ENCODE measurements at places on chromosomes 13 and 19.
A peak's percentile ranks its signal among the peaks of the same experiment; 100 is the strongest.

DNA sequence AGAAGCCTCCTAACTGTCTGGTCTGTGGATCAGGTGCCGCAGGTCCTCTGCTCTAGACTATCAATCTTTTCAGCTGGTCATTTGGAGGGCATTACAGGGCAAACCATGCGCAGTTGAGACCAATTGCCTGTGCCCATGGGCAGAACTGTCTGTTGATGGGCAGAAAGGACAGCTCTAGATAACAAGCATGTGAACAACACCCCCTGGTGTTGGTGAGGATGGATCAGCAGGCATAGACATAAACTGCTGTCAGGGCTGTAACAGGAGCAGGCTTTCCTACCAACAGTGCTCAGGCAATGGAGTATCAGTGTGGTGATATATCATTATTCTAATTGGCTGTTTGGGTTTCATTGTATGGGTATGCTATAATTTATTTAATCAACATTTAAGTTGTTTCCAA lies 104.7 kb upstream of the KL start:
- H3K4me3 ChIP-seq: no peak overlapping the region
- H3K4me1 ChIP-seq: peaks cover 23% of the 10 kb centered on the region
- peak; percentile 16 for DNase-seq
- no peak overlapping the region for H3K27ac ChIP-seq
- H3K27me3 ChIP-seq: no peaks in the 10 kb centered on the region
- H3K36me3 ChIP-seq: peaks cover 16% of the 10 kb centered on the region

DNA sequence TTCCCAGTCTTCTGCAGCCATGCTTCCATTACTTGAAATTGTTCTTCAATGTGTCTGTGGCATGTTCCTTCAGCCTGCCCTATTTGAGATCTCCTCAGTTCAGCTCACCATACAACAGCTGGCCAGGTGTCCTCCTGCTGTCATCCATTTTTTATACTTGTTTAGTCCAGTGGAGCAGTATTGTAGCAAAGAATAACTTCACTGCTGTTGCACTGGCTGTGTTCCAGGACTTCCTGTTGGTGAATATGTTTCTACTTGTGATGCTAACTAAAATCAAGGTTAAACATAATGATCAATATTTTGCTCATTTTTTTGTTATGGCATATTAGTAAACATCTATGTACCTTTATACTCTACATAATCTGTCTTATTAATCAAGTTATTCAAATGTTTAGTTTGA lies 1394.1 kb downstream of the PCDH9 start:
- H3K27ac ChIP-seq: no peak overlapping the region
- no peaks in the 10 kb centered on the region for H3K4me1 ChIP-seq
- H3K36me3 ChIP-seq: no peaks in the 10 kb centered on the region
- no peak overlapping the region for H3K4me3 ChIP-seq
- H3K27me3 ChIP-seq: no peaks in the 10 kb centered on the region

GRCh38 chr13:93320942-93321341 lies 94.3 kb downstream of the GPC6 start:
- no peak for DNase-seq
- H3K4me3 ChIP-seq: no peak overlapping the region
- no peaks in the 10 kb centered on the region for H3K36me3 ChIP-seq
- no peak overlapping the region for H3K27ac ChIP-seq
- no peaks in the 10 kb centered on the region for H3K4me1 ChIP-seq

DNA sequence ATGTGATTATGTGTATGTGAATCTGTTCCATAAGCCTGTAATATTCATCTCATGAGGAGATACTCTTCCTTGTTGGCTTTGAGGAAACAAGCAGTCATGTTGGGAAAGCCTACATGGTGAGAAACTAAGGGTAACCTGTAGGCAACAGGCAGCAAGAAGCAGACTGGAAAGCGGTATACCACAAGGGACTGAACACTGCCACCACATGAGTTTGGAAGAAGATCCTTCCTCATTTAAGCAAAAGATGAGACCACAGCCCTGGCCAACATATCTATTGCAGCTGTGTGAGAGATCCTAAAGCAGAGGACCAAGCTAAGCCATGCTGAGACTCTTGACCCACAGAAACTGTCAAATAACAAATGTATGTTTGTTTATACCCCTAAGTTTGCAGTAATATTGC lies 134.8 kb downstream of the B3GLCT start:
- H3K27me3 ChIP-seq: no peaks in the 10 kb centered on the region
- H3K4me3 ChIP-seq: no peak overlapping the region
- H3K36me3 ChIP-seq: no peaks in the 10 kb centered on the region
- H3K4me1 ChIP-seq: no peaks in the 10 kb centered on the region
- H3K27ac ChIP-seq: no peak overlapping the region

DNA sequence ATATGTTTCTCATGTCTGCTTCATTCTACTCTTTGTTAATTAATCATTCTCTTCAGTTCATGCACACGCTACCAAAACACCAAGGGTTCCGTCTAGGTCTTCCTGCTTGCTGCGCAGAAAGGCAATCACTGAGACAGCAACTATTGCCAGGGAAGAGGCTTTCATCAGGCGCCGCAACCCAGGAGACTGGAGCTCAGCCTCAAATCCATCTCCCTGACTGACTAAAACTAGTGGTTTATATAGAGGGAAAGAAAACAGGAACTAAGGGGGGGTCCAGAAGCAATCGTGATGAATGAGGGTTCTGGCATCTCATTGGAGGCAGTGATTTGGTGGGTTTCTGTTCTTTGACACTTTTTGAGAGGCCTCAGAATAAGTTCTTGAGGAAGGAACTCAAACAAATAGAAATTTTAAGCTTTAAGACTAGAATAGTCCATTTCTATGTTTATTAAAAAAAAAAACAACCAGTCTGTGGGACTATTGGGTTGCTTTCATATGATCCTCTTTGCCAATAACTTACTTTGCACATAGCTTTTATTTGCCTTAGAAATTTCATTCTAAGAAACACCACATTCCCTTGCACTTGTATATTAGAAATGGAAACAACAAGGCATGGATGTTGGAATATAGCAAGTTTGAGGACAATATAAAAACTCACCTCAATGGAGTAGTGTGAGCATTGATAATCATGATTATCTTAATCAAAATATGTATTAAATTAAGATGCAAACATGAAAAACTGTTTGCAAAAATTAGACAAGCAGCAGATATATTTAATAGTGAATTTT lies 691.2 kb upstream of the GPC6 start:
- H3K4me1 ChIP-seq: no peaks in the 10 kb centered on the region
- DNase-seq: no peak
- H3K36me3 ChIP-seq: no peaks in the 10 kb centered on the region
- no peaks in the 10 kb centered on the region for H3K27me3 ChIP-seq

GRCh38 chr13:62510906-62511655 lies 1095.4 kb upstream of the PCDH20 start:
- DNase-seq: no peak
- H3K27me3 ChIP-seq: no peaks in the 10 kb centered on the region
- no peaks in the 10 kb centered on the region for H3K36me3 ChIP-seq
- H3K27ac ChIP-seq: no peak overlapping the region

GRCh38 chr13:97141097-97141496 lies 81.0 kb upstream of the MBNL2 start:
- H3K36me3 ChIP-seq: no peaks in the 10 kb centered on the region
- no peak overlapping the region for H3K27ac ChIP-seq
- H3K27me3 ChIP-seq: peaks cover 43% of the 10 kb centered on the region
- H3K4me3 ChIP-seq: no peak overlapping the region
- DNase-seq: no peak

- no peak for DNase-seq
- H3K4me1 ChIP-seq: no peaks in the 10 kb centered on the region
- no peak overlapping the region for H3K27ac ChIP-seq
These were observed 241.2 kb downstream of the ABCC4 start for GRCh38 chr13:95060014-95060519.

DNA sequence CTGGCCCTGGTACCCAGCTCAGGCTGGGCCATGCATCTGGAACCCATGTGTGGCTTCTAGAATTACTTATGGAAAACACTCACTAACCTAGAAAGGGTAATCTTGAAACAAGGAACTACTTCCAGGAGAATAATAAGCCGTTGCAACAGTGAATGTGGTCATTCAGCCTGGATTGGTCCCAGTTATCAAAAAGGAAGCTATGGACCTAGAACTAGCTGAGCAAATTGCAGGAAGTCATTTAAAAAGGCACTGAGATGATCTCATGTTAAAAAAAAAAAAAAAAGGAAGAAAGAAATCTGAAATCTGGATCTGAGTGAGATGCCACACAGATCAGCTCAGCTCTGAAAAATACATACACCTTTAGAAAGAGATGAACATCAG lies 59.6 kb downstream of the DCT start:
- H3K36me3 ChIP-seq: peaks cover 14% of the 10 kb centered on the region
- DNase-seq: no peak
- H3K27ac ChIP-seq: peak overlapping the region; percentile 12
- peaks cover 22% of the 10 kb centered on the region for H3K4me1 ChIP-seq
- H3K27me3 ChIP-seq: peaks cover 1% of the 10 kb centered on the region
- no peak overlapping the region for H3K4me3 ChIP-seq

Measured in activated T-helper 2 cell treated with anti-CD3 and anti-CD28 coated beads, Interferon-gamma antibody, Interleukin-2, Interleukin-4, amounts not matched to agents 10 μg/mL and 5 μg/mL and 100 μg/mL, durations not matched to agents 14 hours and 24 hours and 36 hours (primary cell).